IMR-90 (cell line): ENCODE measurements at places on chromosomes 11 and 22.
A peak's percentile ranks its signal among the peaks of the same experiment; 100 is the strongest.

DNA sequence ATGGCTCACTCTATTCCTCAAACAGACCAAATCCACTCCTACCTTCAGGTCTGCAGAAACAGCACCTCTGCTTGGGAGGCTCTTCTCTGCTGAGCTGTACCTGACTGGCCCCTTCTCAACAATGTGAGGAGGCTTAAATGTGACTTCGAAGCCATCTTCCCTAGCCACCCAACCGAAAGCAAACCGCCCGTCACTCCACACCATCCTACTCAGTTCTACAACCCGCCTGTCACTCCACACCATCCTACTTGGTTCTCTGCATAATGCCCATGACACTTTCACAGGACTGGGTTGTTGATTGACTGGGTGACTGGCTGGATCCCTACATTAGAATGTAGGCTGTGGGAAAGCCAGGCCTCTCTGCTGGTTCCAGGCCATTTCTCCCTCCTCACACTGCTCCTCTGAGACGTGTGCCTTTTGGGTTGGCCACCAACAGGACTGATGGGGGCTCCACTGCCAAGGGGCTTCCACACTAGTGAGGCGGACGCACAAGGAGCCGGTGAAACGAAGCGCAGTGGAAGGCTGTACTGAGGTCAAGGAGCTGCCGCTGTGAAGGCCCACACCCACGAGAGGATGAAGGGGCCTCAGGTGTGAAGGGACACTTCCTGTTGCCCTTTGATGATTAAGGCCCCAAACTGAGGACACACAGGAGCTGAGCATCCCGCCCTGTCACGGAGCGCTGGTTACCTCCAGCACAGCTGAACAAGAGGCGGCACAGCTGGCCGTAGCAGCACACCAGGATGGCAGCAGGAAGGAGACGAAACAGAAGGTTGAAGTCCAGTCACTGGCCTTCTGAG lies 47.5 kb upstream of the SPATA19 start:
- DNase-seq: no peak

- DNase-seq: no peak
Measured at GRCh38 chr11:120959189-120959588, 64.7 kb upstream of the TBCEL start.

GRCh38 chr22:31241200-31241599 lies 29.1 kb downstream of the LIMK2 start:
- peak; percentile 26 for DNase-seq

DNA sequence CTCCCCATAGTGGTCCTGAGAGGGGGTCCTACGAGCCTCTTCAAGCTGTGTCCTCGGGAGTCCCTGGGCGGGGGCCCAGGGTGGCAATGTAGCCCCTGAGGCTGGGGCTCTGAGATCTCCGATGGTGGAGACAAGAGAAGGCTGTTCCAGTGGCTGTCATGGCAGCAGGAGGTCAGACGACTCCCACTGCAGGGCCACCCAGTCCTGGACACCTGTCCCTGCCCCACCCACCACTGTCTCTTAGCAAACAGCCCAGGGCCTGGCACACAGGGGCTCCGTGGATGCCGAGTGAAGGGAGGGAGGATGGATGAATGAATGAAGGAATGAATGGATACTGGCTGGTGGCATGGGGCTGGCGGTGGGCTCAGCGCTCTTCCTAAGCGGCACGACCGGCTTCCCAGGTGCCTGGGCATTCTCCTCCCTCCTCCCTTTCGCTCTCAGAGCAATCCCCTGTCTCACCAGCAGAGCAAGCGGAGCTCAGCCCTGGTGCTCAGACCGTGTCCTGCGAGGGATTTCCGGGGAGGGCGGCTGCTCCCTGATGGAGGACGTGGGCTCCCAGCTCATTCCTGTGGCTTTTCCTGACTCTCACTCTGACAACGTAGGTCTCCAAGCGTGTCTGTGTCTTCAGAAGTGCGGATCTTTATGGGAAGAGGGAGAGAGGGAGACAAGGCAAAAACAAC lies 1272.6 kb downstream of the BRD1 start:
- DNase-seq: no peak

GRCh38 chr22:28992565-28993356 lies 68.9 kb downstream of the C22orf31 start:
- no peak for DNase-seq

DNA sequence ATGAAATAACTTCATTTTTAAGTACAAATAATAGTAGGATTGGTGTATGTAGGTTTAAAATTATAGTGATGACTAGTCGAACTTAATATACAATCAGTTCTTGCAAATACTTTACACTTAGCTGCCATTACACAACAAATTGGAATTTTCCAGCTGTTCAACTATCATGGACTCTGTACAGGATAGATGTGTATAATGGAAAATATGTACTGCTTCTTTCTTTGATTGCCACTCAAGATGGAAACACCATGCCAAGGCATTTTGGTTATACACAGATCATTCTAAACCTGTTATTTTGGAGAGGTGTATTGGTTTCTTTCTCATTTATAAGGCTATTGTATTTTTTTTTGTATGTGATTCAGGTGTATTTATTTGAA lies 24.4 kb upstream of the CRTAM start:
- no peak for DNase-seq

DNA sequence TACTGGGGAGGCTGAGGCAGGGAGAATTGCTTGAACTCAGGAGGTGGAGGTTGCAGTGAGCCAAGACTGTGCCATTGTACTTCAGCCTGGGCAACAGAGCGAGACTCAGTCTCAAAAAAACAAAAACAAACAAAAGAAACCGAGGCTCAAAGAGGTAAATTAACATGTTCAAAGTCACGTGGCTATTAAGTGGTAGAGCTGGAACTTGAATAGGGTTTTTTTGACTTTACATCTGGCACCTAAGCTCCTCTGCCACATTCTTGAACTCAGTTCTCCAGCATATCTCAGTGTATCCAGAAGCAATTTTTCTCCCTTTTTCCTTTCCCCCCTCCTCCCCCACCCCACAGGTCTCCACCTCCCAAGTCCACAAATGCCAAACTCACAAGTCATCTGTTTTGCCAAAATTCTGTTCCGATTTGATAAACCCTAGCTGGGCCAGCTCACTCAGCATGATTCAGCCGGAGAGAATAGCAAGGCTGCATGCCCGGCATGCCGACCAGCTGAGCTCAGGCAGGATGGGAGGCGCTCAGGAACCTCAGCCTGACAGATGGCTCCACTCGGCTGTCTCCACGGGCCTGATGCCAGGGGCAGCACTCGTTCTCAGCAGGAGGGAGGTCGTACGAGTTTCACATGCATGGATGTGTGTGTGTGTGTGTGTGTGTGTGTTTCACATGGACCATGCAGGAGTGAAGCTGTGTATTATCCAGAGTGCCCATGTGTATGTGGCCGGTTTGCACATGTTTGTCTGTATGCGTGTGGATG lies 63.2 kb upstream of the RRAS2 start:
- DNase-seq: peak; percentile 100

- no peak for DNase-seq
Measured at GRCh38 chr11:46290011-46290410, 12.5 kb downstream of the CREB3L1 start.

GRCh38 chr11:125192717-125193415 lies 28.3 kb downstream of the PKNOX2 start:
- DNase-seq: no peak

GRCh38 chr11:113730887-113731726 lies 25.0 kb upstream of the TMPRSS5 start:
- DNase-seq: peak; percentile 64

DNA sequence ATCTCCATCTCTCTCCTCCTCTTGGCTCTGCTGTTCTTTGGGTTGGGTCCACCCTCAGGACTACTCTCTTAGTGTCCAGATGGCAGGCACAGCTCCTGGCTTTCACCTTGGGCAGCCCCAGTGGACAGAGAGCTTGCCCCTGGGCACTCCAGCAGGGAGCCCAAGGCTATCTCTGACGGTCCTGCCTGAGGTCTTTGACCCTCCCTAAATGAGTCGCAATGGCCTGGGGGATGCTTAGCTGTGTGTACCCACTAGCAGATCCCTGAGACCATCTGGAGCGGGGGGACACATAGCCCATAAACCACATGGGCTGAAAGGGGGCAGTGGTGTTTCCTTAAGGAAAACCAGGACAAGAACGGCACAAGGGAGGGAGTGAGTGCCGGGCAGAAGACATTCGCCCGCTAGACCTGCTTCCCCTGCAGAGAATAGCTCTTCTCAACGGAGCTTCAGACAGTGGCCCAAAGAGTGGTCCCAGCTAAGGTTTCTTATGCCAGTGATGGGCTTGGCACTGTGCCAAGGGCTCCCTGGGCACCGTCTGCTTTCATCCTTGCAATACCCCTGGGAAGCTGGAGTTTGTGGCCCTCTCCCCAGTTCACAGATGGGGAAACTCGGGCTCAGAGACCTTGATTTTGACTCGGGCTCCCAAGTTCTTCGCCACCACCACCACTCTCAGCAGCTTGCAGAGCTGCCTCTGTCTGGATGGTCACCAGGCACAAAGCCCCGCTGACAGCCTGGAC lies 53.9 kb upstream of the ANO1 start:
- DNase-seq: no peak

- DNase-seq: no peak
Measured at GRCh38 chr11:70575396-70576060, 177.2 kb downstream of the CTTN start.

- peak; percentile 90 for DNase-seq
Measured at GRCh38 chr11:123429913-123430720, at the start of gene GRAMD1B. GRAMD1B (plus strand) TSS chr11:123430269; CDS start chr11:123430793, 524 bp downstream.

GRCh38 chr11:69882270-69882608 lies 63.0 kb upstream of the FGF3 start:
- DNase-seq: no peak

DNA sequence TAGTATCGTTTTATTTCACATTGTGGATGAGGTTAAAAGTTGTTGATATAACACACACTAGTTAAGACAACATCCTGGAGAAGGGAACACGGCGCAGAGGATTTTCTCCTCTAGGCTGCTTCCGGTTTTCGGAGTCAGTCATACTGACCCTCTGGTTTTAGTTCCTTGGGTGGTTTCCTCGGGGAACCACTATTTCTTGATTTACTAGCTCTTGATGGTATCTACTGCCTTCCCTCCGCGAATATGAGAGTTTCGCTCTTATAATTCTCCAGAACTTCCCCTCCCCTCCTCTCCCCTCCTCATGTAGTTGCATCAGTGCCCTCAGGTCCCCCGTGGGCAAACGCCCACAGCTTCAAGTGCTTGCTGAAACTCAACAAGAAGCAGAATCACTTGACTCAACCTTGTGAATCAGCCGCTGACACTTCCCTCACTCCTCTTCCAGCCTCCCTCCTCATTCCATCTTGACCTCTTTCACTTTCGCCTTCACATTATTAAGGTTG lies 15.9 kb upstream of the APOBEC3A start:
- DNase-seq: no peak

DNA sequence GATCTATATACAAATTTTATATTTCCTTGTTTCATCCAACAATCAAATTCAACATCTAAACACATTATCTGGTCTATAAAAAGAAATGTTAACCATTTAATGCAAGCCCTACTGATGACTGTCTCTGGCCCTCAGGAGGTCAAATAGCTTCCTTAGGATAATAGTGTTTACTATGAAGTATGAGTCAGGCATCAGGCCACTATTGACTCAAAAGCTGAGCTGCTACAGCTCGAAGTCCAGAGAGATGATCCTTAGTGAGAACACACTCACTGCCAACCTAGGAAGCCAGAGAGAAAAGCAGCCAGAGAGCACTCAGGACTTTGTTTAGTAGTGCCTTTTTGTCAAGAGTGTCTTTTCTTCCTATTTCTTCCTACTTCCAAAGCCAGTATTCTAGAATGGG lies 171.8 kb downstream of the SOX6 start:
- peak; percentile 92 for DNase-seq

DNA sequence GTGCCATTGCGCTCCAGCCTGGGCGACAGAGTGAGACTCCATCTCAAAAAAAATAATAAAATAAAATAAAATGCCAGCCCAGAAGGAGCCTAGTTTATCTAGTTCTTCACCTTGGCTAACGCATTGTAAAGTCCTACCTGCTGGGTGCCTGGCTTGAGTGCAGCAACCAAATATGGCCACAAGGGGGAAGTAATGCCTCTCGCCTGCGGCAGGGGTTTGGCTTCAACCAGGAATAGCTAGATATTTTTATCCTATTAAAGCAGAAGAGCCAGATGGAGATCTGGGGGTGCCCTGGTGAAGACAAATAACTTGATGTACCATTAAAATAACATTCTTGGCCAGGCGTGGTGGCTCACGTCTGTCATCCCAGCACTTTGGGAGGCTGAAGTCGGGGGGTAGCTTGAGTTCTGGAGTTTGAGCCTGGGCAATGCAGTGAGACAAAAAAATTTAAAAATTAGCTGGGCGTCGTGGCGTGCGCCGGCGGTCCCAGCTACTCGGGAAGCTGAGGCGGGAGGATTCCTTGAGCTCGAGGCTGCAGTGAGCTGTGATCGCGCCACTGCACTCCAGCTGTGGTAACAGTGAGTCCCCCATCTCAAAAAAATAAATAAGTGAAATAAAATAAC lies 20.6 kb upstream of the PLEKHB1 start:
- DNase-seq: peak; percentile 59

DNA sequence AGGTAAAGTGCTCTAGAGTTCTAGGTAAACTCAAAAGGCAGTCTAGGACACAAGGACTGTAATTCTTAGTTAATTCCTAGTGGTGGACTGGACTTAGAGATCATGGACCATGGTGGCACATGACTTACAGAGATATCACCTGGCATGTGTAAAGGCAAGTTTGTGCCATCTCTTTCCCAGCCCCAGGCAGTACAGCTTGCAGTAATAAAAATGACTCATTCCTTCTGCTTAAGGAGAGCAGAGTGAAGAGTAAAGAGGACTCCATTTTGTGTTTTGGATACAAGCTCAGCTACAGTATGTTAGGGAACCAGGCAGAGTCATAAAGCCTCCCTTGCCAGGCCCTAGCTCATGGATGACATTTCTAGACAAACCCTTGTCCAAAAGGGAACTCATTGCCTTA lies 629.9 kb downstream of the JRKL start:
- no peak for DNase-seq

DNA sequence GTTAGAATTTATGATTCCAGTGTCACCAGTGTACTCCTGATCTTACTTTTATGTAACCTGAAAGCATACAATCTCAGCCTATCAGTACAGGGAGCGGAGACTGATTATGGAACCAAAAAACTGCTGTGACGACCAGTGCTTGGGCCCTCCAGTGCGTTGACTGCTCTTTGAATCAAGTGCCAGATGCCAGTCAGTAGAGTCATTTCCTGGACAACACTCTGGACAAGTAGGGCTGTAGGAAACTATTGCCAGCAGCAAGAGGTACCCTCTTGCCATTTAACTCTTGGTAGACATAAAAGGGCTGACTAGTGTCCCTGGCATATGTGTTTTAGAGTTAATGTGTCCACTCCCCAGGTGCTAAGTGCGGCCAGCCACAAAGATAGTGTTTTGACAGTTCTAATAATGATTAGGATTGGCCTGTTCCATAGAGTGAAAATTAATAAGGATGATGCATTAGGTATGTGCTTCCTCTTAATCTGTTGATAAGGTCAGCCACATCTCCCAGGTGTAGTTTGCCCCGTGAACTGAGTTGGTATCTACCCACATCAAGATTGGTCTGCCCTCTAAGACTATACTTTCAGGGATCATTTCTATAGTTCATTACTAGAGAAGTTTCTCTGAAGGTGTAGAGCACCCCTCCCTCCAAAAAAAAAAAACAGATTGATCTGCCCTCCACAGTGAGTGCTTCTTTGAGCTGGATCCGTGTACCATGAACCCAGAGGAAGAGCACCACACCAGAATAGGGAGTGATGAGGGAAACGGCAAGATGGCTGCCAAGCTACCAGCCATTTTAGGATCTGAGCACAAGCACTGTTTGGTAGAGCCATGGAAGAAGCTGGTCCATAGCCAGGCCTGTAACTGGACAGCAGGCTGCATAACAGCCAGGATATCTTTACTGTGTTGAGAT lies 20.7 kb upstream of the AIFM3 start:
- peak; percentile 34 for DNase-seq
